ENCODE measurements at places on chromosomes 11 and 22. TPM values are rescaled to one million over a fixed set of nuclear protein-coding genes. Genes with fewer than 3 reads are reported as not detected.

Gene SLC7A4
- not detected for total RNA-seq

Gene MRPL16
- total RNA-seq, result 27.5 TPM

Gene MUC6
- not detected for total RNA-seq

Gene FGF4
- total RNA-seq, result not detected

Gene CABP4
- total RNA-seq, result not detected

Gene ROM1
- 4.7 TPM for total RNA-seq

Gene OR8D2
- not detected for total RNA-seq

Gene MICALL1
- 106 TPM for total RNA-seq

Gene C11orf87
- not detected for total RNA-seq

Gene PIWIL4
- total RNA-seq, result 2.3 TPM

Gene OR6A2
- 0.11 TPM for total RNA-seq

Gene AMOTL1
- total RNA-seq, result 237 TPM

Gene THRSP
- total RNA-seq, result not detected

Gene LRRN4CL
- 0.87 TPM for total RNA-seq

Gene AGBL2
- total RNA-seq, result 6.4 TPM

Gene OMP
- total RNA-seq, result not detected

Gene FAM180B
- total RNA-seq, result under 0.01 TPM

Gene GSTT2B
- 0.39 TPM for total RNA-seq

Gene CCDC15
- 5.1 TPM for total RNA-seq

Gene GPHA2
- not detected for total RNA-seq

Gene KCNJ1
- total RNA-seq, result not detected

Gene TIMP3
- total RNA-seq, result 575 TPM

Gene E2F8
- total RNA-seq, result 0.65 TPM

Gene UPK3A
- not detected for total RNA-seq

Gene ISX
- total RNA-seq, result not detected

Gene OR8D1
- total RNA-seq, result not detected

Gene TRIM49
- not detected for total RNA-seq

Gene ARVCF
- 5.9 TPM for total RNA-seq

Gene PATE4
- not detected for total RNA-seq

Gene SMC1B
- under 0.01 TPM for total RNA-seq

Gene SNX15
- total RNA-seq, result 14.1 TPM

Gene GDPD4
- total RNA-seq, result not detected

Gene RBMXL2
- total RNA-seq, result not detected

Gene BDNF
- 0.39 TPM for total RNA-seq

Gene BBOX1
- not detected for total RNA-seq

Gene ANO9
- total RNA-seq, result 57.4 TPM

Gene OLFML1
- total RNA-seq, result not detected

Gene MMP27
- total RNA-seq, result not detected

Gene PRMT3
- total RNA-seq, result 9.0 TPM

Gene SLC22A8
- total RNA-seq, result not detected

All from placental epithelial cell (primary cell).